GM06990 (cell line): ENCODE measurements at places on chromosomes 3 and 15.
A peak's percentile ranks its signal among the peaks of the same experiment; 100 is the strongest.

DNA sequence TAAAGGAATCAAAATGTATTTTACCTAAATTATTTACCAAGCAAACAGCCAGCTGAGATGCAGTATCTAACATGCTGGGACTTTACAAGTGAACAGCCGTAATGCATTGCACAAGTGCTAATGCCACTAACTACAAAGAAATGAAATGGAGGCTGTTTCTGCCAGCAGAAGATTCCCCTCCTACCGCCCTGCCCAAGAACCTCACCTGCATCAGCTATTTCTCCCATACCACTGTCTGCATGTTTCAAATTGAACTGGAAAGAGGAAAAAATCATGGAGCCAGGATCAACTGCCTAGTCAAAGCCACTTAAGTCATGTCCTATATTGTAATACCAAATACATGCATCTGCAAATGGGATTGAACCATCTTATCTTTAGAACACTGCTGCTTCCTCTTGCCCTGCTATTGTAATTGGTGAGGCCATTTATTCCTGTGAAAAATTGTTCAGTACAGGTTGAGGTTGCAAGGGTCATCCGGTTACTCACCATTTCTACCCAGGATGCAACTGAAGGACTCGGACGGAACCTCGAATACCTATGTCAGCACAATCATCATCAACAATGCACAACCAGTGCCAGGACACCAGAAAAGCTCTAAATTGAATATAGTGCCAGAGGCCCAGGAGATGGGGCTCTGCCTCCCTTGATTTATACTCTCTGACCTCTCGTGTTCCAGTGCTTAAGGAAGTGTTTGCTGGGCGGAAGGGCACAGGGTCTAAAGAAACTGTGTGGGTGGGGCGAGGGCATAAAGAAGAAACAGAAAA lies 27.5 kb downstream of the ANXA2 start:
- no peak for DNase-seq

DNA sequence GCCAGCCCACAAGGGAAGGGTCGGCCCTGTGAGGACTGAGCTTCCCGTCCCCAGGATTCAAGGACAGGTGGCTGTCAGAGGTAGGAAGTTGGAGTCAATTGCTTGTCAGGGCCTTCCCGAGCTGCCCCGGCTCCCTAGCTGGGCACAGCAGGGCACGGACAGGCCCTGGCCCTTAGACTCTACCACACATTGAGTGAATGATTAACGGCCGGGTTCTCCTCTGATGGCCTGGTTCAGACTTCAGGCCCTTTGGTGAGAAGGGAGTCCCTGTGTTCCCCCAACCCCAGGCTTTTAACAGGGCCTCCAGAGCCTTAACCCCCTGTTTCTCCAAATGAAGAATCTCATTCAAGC lies 16.4 kb upstream of the FGD5 start:
- no peak for DNase-seq

GRCh38 chr3:157624801-157625200 lies 121.6 kb upstream of the VEPH1 start:
- no peak for DNase-seq

DNA sequence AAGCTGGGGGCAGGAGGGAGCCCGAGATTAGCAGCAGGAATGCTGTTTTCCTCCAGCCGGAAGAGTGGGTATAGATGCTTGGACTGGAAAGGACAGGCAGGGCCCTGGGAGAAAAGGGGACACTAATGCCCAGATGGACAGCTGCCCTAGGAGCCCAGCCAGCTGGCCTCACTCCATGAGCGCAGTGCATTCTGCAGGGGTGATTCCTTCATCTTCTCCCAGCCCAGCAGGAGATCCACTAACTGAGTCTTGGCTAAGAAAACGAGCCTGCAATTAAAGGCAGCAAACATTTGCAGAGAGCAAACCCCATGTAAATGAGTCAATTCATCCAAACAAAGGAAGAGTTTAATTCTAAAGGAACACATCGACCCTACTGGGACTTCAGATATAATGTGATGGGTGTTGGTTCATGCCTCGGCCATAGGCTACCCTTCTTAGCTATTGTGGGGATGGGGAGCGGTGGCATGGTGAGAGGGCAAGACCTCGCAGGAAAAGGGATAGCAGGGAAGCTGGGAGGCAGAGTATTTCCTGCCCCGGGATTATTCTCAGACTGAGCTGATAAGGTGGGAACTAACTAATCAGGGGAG lies 13.3 kb upstream of the MINAR1 start:
- no peak for DNase-seq

GRCh38 chr15:45457220-45457619 lies 65.3 kb downstream of the SLC30A4 start:
- DNase-seq = no peak

GRCh38 chr3:76615719-76616118 lies 424.2 kb upstream of the ROBO2 start:
- DNase-seq = no peak

DNA sequence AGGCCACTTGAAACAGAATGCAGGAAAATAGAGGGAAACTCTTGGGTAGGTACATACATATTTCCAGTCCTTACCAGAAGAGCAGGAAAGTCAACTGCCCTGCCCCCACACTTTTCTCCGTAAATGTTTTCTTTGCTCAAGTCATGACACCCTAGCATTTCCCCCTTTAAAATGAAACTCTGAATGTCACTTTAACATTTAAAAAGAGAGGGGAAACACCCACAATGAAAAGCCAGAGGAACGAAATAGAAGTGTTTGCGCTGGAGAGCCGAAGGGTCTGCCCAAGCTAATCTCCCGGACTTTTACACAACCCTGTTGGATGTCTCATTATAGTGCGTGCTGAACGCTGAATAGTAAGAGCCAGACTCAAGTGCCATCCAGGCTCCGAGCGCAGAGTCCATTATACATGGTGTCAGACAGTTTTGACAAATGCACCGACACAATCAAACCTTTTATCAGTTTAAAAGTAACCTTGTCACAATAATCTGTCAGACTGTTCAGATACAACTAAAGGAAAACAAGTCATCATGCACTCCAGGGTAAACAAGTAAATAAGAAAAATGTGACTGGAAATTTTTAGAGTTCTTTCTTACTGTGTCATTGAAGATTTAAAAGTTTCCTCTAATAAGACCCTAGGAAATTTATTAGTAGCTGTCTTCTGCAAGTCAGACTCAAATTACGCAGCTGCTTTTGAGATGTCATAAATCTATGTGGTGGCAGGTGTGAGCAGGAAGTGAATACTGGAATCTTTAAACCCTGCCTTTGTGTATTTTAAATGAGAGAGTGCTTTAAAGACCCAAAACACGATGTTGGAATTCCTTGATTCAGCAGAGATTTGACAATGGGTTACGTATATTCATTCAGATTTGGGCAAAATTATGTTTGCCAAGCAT lies 159.8 kb downstream of the RBMS3 start:
- no peak for DNase-seq

DNA sequence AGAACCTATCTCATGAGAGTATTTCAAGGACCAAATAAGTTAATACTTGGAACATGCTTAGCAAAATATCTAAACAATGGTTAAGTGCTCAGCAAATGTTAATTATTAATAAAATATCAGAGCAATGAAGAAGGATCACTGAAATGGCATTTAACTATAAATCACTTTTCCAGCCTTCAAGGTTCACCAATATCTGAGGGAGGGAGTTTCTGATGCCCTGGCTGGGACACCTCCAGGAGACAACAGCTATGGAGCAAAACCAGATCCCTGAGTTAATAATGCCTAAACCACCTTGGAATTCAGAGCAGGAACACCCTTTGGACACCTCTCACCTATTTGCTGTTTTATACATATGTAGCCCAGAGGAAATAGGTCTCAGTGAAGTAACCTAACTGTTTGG lies 6.4 kb upstream of the FAM174B start:
- no peak for DNase-seq

- DNase-seq = no peak
Measured at GRCh38 chr3:59970376-59970775, 920.6 kb upstream of the CFAP20DC start.

DNA sequence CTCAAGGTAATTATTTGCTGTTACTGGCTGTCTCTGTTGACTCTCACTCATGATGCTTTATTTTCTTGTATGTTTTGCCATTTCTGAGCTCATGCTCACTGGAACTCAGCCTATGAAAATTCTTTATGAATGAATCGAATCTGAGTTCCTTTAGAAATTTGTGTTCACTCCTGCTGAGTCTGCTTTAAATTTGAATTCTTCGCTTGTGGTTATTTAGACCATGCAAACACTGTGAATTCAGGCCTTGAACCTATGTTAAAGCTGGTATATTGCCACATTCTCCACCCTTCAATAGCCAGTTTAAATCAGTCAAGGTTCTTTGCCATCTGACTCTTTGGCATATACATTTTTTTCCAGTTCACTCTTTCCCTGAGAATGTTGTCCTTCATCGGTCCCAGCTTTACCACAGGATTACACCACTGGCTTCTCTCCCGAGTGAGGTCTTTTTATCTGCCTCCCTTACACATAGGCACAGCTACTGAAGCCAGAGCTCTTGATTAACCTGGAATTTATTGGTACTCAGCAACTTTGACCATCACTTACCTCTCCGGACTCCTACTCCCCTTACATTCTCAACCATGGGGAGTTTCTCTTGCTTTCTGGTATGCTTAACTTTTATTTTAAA lies 400.6 kb downstream of the VPS13C start:
- no peak for DNase-seq

DNA sequence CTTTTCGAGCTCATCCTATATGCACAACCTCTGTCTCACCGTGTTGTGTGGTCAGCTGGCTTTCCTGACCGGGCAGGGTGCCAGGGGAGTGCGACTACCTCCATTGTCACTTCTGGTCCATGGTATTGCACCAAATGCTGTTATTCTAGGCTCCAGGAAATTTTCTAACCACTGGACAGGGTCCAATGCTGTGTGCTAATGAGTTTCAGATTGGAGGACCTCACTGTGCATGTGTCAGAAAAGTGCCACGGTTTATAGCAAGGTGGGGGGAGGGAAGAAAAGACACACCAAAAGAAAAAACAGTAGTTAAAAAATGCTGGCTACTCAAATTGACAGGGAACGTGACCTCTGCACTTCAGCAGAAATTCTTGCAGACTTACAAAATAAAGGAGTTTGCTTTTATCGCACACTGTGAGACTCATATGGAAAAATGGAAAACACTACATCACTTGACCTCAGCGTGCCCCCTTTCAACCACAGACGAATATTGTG lies 480.1 kb downstream of the FOXP1 start:
- no peak for DNase-seq

DNA sequence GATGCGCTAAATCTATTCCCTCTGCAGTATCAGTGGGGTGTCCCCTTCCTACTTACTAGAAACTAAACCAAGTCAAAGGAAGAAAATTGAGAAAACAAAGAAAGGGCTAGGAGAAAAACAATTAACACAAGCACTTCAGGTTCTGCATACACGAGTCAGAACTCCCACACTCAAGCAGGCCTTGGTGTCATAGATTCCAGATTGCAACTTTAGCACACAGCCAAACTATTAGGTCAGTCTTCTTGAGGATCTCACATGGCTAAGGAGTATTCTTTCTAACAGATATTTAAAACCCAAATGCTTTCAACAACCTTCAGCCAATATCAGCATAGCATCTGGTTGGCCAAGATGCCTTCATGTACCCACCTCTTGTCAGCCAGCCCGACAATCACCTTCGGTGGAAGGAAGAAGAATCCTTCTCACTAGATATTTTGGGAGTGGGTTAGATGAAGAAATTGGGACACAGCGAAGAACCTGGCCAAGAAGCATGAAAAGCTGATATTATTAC lies 340.0 kb downstream of the VPS13C start:
- no peak for DNase-seq

DNA sequence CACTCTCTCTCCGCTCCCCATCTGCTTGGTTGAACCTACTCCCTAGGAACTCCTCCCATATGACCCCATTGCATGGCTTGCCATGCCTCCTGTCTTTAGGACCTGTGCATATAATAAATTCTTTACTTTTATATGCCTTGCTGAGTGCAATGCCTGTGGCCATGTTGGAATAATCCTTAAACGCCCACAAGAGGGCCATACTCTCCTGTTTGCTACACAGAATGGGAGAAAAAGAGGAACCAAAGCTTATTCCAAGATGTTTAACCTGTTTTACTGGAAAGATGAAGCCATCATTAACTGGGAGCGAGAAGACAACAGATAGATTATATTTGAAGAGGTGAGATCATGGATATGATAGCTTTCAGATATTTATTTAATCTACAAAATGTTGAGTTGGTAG lies 1097.8 kb downstream of the NAALADL2 start:
- no peak for DNase-seq

DNA sequence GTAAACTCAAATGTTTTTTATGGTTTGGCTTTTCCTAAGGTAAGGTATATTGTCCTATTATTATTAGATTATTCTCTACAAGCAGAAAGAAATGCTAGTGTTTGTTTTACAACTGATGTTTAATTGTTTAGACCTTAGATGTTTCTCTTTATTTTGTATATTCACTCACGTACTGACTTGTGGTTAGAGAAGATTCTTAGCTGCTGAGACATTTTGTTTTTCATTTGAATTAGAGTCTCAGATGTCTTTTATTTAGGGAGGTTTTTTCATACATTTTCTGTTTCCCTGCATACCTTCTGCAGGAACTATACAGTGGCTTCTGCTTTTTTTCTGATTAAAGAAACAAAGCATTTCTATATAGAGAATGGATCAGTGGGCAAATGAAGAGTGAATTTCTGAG lies 110.9 kb downstream of the MYRIP start:
- DNase-seq = no peak

- DNase-seq = no peak
Measured at GRCh38 chr3:155244216-155244615, 49.3 kb downstream of the STRIT1 start.

GRCh38 chr3:38375072-38375471 lies 28.5 kb downstream of the XYLB start:
- DNase-seq = no peak

DNA sequence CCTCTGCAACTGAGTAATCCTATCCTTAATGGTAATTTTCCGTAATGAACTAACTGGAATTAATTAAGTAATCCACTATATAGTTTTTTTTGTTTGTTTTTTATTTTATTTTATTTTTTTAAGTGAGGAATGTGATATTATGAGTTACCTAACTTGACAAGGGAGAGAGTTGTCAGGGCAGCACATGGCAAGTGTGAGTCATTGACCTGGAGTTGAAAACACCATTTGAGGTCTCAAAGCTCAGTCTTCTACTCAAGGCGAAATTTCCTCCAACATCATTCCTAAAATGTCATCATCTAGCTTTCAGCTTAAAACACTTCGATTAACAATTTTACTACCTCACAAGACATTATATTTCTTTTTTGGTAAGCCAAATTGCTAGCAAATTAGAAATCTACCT lies 87.8 kb downstream of the NECTIN3 start:
- DNase-seq = no peak

- DNase-seq = no peak
Measured at GRCh38 chr3:25056036-25056755, 371.9 kb upstream of the RARB start.

- DNase-seq = peak; percentile 24
Measured at GRCh38 chr3:189820365-189820720, 189.2 kb downstream of the TP63 start.

DNA sequence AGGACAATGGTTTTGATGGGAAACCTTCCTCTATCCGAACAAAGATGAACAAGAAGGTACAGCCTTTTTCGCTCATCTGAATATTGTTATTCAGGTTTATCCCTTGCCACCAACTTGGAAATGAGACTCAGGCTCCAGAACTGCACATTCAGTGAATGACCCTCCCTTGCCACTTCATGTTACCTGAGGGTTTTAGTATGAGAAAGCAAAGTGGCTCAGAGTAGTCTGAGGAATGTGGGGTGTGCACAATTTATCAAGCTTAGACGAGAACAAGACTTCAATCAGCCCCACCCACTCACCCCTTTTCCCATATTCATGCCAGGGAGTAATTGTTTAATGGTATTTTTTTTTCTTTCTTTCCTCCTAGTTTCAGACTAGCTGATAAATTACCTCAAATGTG lies 265.3 kb upstream of the POU1F1 start:
- no peak for DNase-seq
